GDM1 (cell line): ENCODE measurements at places on chromosomes 12 and 14.

DNA sequence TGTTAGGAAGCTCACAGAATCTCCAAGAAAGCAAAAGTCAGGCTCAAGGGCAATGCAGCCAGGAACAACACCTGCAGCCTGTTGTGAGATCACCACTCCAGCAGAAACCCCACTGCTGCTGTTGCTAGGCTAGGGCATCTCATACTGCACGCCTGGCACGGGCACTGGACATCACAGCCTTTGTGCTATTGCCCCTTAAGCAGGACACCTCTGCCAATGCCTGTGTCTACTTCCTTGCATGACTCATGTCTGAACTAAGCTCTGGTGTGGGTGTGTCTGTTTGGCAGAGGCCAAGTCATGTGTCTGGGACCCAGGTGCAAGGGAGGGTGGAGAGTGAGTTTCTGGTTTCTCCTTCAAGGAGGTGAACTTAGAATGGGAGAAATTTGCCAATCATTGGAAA is 10.0 kb upstream of the DDX47 start:
- DNase-seq = no peak

DNA sequence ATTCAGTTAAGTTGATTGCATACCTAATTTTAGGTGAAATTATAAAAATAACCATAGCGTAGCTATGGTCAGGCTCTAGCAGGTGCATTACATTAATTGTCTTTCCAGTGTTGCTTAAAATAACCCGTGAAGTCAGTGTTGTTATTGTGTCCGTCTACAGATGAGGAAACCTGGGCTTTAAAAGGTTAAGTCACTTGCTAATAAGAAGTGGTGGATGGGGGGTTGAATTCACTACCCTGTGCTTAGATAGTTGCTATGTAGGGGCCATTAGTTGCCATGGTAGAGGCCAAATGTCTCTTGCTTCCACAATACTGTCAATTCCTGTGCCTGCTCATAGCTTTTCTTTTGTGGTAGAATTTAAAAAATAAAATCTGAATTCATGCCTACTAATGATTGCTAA is 174.8 kb downstream of the PELI2 start:
- DNase-seq = no peak

DNA sequence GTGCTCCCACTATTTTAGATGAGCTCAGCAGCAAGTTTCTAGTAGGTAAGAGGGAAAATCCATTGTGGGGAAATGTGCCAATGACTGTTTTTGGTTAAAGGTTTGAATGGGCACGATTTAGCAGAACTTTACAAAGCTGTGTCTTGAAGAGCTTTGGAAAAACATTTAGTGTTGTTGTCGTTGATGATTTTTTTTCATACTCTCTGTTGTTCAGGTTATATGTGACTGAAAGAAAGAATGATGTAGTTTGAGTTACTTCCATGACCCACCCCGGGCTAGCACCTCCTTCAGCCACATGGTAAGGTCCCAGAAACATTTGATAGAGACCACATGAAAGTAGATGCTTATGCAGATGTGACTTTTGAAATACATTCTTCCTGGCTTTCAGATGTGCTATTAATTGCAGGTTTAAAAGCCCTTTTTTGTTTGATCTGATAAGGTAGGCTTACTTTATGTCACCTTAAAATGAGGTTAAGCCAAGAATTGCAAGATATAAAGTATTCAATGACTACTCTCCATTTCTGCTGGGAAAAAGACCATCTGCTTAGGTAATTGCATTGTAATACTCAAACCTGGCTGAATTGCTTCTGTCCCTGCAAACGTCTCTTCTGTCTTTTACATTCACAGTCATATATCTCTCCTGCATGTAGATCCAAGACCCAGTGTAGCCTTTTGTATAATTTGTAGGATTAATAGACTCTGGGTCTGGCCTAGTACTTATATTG is 250.6 kb downstream of the RGS6 start:
- DNase-seq = no peak

DNA sequence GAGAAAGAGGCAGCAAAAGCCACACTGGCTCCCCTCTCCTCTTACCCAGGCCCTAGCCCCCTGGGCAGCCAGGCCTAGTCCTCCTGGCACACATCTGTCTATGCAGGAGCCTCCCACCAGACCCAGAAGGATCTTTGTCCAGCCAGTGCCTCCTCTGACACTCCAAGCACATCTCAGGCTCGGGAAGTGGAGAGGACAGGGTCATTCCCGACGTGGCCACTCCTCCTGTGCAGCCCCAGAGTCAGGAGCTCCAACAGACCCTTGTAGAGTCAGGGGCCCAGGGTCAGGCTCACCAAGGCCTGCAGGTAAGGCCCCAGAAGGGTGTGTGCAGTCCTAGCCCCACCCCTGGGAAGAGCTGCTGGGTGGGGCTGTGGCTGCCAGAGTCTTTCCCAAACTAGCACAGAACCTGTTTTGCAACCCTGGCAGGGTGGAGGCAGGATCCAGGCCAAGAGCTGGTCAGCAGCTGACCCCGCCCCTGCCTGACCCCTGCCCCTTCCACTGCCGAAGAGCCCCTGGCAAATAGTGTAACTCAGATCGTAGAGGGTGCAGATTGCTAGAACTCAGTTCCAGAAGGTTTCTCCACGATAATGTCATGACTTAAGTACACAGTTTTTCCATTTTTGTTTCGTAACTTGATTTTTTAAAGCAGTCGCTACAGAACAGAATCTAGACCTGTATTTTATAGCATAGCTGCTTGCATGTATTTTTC is 26.6 kb upstream of the PNMA1 start:
- DNase-seq = no peak

- DNase-seq = no peak
Measured at GRCh38 chr14:68399971-68400370, 392.9 kb downstream of the ZFP36L1 start.

DNA sequence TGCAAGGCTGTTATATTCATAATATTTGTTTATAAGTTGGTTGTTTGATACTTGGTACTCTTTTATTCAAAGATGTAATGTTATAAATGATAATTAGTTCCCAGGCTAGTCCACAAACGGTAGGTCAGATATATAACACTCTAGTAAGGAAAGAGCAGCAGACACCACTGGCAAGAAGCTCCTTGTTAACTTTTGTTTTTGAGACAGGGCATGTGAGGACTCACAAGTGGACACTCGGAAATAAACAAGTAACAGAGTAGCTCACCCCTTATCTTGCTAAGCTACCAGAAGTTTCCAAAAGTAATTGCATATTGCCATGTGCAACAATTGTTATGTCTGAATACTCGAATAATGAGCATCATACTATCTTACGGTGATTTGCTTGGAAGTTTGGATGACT is 38.6 kb upstream of the YARS2 start:
- DNase-seq = no peak

GRCh38 chr14:104665657-104666522 is 23.5 kb upstream of the INF2 start:
- DNase-seq = no peak

GRCh38 chr14:94673071-94673470 is 60.9 kb downstream of the SERPINA3 start:
- no peak for DNase-seq

GRCh38 chr12:80219345-80219744 is 120.0 kb downstream of the OTOGL start:
- no peak for DNase-seq

DNA sequence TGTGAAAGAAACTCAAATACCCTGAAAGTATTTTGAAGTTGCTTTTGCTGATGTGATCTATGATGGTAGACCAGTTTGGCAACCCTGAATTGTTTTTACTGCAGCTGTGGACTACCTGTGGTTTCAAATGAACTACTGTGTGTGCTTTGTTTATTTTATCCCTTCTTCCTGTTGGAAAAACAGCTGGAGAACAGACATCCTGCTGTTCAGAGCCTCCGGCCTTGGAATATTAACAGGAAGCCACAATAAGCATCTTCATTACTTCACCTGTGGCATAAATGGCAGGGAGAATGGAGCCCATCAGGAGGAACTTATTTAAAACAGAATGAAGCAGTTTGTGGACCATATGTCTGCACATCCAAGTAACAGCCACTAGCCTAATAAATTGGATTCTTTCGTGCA is 104.8 kb downstream of the DUSP6 start:
- DNase-seq = no peak

- DNase-seq = no peak
Measured at GRCh38 chr12:54230555-54230954, 41.8 kb upstream of the SMUG1 start.

DNA sequence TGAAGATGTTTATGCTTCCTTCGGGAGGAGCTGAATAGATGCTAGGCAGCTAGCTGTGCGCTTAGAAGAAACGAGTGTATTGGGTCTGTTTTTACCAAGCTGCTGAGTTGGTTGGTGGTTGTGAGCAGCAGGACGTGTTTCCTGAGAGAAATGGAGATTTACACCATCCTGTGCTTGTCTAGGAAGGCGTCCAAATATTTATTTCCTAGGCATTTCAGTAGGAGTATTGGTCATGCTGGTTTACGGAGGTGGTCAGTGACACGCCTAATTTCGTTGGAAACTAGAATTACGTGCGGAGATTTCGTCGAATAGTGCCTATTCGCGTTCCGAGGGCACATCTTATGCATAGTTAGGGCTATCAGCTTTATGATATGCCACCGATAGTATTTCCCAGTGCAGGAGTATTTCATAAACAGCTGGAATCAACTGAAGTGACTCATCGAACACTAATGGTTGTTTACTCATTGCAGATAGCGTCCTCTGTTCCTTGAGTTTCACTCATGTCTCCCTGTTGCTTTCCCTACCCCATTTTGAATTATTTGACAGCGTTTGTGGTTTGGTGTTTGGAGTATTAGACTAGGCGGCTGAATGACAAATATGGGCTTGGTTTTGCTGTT is 780 bp downstream of the TBC1D15 start:
- no peak for DNase-seq

GRCh38 chr12:26636710-26637328 is 196.2 kb downstream of the ITPR2 start:
- DNase-seq = no peak

DNA sequence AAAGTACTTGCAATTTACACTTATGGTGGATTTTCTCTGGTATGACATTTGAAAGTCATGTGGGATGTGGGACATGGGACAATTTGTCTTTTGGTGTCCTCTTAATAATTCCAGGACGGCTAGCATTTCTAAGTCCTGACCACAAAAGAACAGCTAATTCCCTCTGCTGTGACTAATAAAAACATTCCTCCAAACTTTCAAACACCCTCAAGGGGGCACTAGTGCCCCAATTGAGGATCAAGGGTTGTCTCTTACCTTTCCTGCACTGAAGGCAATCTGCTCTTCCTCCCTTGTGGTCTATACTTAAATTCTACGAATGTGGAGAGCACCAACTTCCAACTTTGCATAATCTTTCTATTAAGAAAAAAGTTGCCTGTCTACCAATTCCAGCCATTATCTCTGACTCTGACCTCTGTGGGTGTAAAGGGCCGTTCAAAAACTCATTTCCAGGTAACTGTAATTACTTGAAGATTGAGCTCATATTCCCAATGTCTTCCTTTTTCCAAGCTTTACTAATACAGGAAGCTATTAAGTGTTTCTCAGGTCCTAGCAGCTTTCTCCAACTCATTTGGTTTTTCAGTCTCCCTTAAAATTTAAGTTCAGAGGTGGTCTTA is 210.2 kb downstream of the PTPRO start:
- DNase-seq = peak; percentile 31

DNA sequence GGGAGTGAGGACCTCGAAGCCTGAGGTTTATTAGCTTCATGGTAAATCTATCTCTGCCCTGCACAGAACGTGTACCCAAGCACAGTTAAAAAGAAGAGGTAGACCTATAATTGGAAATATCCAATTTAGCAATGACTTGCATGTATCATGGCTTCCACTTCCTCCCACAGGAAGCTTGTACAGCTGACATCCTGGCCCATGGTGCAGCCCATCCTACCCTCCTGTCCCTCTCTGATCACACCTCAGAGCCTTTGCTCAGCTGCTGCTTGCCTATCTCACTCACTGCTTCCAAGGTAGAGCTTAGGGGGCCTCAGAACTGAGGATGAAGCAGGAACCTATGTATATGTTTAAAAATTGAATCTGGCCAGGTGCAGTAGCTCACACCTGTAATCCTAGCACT is 4.3 kb upstream of the BCDIN3D start:
- DNase-seq = peak; percentile 16

DNA sequence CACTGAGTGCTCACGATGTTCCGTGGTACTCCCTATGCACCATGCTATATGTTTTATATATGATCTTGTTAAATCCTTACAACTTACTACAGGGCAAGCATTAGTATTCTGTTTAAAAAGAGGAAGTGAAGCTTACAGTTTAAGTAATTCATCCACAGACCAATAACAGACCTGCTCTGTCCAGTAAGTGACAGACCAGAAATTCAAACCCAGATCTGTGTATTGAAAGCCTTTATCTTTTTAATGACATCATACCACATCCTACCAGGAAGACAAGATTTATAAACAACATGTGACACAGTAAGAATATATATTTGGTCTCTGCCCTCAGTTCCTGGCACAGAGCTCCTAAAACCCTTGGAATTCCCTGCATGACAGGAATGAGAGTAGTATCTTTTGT is 206.5 kb downstream of the STXBP6 start:
- DNase-seq = no peak

DNA sequence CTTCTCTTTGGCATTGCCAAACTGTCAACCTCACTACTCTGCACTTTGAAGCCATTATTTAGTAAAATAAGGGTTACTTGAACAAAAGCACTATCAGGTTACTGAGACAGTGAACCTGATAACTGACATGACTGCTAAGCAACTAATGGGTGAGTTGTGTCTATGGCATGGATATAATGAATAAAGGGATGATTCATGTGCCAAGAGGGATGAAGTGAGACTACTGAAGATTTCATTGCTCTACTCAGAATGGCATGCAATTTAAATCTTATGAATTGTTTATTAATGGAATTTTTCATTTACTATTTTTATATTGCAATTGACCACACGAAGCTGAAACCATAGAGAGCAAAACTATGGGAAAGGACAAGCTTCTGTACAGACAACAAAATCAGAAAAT is 74.4 kb downstream of the CEP128 start:
- DNase-seq = no peak

- no peak for DNase-seq
Measured at GRCh38 chr14:90330203-90331196, 1.2 kb downstream of the NRDE2 start.

DNA sequence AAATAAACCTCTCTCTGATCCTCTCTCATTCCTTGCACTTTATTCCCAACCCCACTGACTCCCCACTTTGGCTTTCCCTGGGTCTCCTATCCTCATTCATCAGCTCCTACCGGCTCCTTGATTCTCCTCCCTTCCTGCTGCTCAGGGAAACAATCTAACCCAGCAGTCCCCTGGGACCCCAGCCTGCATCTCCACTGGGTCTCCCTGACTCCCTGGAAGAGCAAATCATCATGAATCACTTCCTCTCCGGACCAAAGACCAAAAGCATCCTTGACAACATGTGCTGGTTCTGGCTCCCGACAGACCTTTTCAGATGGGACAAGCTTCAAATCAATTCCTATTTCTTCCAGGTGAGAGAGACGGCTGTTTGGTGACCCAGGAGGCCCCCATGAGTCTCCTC is 76.6 kb downstream of the HSPB8 start:
- no peak for DNase-seq

- DNase-seq = no peak
Measured at GRCh38 chr14:93965287-93965821, 11.0 kb downstream of the ASB2 start.

GRCh38 chr12:88493636-88494035 is 86.6 kb downstream of the KITLG start:
- DNase-seq = no peak
